Thoracic aorta (tissue), 2 donors: ENCODE measurements at places on chromosomes 2 and 18. TPM values are rescaled to one million over a fixed set of nuclear protein-coding genes. Genes with fewer than 3 reads are reported as not detected.

MFSD2B gene
- not detected for total RNA-seq

POTEJ gene
- not detected for total RNA-seq

SIGLEC15 gene
- 0.54 TPM for total RNA-seq

CREG2 gene
- total RNA-seq, result not detected

COL6A3 gene
- 155 TPM for total RNA-seq

CCDC74B gene
- total RNA-seq, result 12.4 TPM

SCYGR3 gene
- not detected for total RNA-seq

C2orf74 gene
- total RNA-seq, result 12.7 TPM

CLEC4F gene
- not detected for total RNA-seq

B4GALT6 gene
- total RNA-seq, result 3.0 TPM

FABP1 gene
- total RNA-seq, result not detected

TUBA3D gene
- total RNA-seq, result not detected

RAD51AP2 gene
- total RNA-seq, result not detected

CIB4 gene
- total RNA-seq, result not detected

NEB gene
- total RNA-seq, result 8.6 TPM

VAMP5 gene
- 42.8 TPM for total RNA-seq

PRKAG3 gene
- not detected for total RNA-seq

LCT gene
- 0.28 TPM for total RNA-seq

GRCh38 chr2:202042444-202042843, 8.8 kb downstream of the FZD7 start:
- no peak for DNase-seq

GRCh38 chr2:144490017-144490416, 29.9 kb downstream of the ZEB2 start:
- DNase-seq, result no peak

DNA sequence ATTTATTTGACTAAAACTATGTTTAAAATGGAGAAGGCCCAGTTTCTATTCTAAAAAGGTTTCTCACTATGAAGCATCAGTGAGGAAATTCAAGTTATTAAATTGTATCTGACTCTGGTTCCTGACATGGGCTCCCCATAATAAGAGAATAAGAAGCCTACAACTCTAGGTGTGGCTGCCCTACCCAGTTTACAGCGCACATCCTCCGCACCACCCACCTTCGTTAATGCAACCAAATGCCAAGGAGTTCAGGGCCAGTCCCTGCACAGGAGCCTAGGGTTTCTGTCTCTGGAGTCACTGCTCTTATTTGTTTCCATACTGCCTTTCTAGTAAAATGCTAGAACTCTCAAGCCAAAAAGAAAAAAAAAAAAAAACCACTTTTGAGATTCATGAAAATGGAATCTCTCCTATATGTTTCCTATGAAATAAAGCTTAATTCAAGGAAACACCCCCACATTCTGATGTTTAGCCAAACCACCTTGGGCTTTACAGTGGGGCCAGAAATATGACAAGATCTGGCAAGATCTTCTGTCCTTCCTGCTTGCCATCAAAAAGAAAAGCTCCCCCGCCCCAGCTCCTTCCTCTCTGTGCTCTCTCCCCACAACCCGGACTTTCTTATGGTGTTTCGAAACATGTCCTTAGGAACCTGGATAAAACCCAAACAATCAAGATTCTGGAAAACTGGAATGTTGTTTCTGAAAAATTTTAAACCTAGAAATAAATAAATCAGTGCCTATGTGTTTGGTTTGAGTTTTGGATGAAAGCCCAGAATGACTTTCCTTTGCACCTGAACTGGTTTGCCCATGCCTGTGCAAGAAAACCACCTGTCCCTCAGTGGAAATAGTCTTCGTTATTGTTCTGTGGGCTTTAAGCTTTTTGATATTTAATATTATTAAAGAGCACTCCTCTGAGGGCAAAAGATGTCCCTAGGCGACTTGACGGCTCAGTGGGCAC, 136.7 kb downstream of the SP3 start:
- no peak for DNase-seq

DNA sequence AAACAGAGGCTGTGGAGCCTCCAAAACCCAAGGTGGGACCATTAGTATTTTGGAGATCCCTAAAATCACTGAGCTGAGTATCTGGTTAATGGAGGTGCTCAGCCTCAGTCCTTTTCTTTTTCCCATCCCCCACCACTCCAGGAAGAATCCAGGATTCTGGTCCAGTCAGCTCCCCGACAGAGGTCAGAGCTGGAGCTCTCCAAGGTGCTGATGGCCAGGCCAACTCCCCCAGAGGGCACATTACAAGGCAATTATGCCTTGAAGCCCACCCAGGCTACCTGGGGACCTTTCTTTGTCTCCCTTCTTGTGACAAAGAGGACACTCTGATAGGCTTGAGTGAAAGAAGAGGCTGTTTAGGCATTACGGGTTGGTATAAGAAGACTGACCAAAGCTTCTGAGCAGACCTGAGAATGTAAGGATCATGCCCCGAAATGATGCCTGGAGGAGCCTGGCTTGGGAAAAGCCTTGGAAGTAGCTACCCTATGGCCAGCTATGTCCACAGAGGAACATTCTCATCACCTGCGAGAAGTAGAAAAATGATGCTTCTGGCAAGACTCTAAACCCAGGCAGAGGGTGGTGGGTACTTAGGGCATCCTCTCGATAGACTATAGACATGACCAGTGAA, 102.5 kb upstream of the LDAH start:
- no peak for DNase-seq

DNA sequence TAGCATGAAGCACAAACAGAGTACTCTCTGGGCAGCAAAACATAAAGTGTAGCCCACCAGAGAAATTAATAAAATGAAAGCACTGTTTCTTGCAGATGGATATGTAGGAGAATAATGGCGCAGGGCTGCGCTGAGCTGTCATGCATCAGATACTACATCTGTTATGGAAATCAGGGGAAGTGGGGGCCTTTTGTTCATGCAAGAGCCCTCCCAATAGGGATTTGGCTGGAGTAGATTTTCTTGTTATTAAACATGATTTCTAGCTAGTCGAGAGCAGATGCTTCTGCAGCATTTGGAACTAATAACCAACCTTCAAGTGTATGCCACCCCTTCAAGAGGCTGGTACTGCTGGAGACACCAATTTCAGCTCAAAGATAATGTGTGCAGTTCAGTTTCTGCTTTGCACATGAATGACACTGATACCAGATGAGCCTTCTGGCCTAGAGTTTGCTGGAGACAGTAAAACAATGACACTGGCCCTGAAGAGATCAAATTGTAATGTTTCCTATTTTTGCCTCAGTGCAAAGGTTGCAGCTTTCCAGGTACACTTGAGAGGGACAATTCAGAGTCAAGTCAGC, 58.0 kb downstream of the RND3 start:
- DNase-seq, result no peak

- DNase-seq, result no peak
Measured at GRCh38 chr2:232389327-232389726, 10.8 kb downstream of the ALPP start.

DNA sequence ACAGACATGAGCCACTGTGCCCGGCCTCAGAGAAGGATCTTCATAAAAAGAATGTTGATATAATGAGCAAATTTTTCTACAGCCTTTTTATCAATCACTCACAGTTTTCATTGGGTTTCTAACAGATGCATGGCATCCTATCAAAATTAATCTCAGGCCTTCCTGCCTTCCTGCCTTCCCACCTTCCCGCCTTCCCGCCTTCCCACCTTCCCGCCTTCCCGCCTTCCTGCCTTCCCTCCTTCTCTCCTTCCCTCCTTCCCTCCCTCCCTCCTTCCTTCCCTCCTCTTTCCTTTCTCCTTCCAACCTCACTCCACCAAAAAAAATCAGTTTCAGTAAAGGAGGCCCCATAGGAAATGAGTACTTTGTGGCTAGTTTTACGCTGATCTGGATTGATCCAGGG, 48.4 kb downstream of the CARF start:
- no peak for DNase-seq

- DNase-seq, result no peak
Measured at GRCh38 chr2:158129037-158129436, 27.4 kb downstream of the UPP2 start.

- peak; percentile 40 for DNase-seq
Measured at GRCh38 chr2:216888887-216889622, 29.2 kb upstream of the TNP1 start.

- DNase-seq, result no peak
Measured at GRCh38 chr2:167187049-167187727, 298.9 kb downstream of the XIRP2 start.

- no peak for DNase-seq
Measured at GRCh38 chr2:216633616-216634369, 573 bp downstream of the IGFBP2 start.

- no peak for DNase-seq
Measured at GRCh38 chr18:80115035-80115434, 6.0 kb downstream of the ADNP2 start.

GRCh38 chr18:59268721-59269562, 4.3 kb downstream of the RAX start:
- DNase-seq, result no peak

DNA sequence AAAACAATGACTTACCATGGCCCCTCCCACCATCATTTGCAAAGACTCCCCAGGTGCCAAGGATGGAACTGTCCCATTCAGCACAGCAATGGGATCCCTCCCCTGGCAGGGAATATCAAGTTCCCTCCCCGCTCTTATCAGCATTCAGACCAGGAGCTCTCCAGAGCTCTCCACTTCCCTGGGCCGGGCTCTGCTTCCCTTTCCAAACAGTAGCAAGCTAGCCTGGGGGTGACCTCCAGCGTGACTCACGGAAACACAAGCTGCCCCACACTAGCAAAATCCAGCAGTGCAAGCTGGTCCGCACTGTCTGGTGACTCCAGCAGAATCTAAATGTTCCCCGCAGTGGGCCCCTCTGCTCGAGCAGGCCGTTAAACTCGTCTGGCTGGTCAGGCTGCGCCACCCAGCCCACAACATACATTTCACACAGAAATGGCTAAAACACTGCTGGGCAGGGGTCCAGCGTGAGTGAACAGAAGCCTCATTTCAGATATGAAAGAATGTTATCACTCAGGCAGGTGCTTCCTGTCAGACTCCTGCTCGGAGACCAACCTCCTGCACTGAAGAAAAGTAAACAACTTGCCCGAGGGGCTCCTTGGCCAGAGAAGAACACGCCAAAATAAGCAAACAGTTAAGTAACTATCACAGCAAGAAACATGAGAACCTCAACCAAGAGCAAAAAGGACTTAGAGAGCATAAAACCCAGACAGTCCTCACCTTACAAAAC, 33.9 kb downstream of the STAT1 start:
- DNase-seq, result no peak

- DNase-seq, result no peak
Measured at GRCh38 chr18:61888622-61889021, 4.2 kb downstream of the RNF152 start.

- DNase-seq, result no peak
Measured at GRCh38 chr18:26287644-26288043, 61.4 kb downstream of the TAF4B start.

GRCh38 chr2:99593692-99594427, 104.0 kb upstream of the REV1 start:
- no peak for DNase-seq

GRCh38 chr2:175372704-175373701, 191.5 kb upstream of the ATP5MC3 start:
- DNase-seq, result no peak
